ENCODE measurements at places on chromosomes 6 and 20. TPM values are rescaled to one million over a fixed set of nuclear protein-coding genes. Genes with fewer than 3 reads are reported as not detected.

Gene SYCP2L
- 0.37 TPM for total RNA-seq

Gene TAF4
- 3.7 TPM for total RNA-seq

DNA sequence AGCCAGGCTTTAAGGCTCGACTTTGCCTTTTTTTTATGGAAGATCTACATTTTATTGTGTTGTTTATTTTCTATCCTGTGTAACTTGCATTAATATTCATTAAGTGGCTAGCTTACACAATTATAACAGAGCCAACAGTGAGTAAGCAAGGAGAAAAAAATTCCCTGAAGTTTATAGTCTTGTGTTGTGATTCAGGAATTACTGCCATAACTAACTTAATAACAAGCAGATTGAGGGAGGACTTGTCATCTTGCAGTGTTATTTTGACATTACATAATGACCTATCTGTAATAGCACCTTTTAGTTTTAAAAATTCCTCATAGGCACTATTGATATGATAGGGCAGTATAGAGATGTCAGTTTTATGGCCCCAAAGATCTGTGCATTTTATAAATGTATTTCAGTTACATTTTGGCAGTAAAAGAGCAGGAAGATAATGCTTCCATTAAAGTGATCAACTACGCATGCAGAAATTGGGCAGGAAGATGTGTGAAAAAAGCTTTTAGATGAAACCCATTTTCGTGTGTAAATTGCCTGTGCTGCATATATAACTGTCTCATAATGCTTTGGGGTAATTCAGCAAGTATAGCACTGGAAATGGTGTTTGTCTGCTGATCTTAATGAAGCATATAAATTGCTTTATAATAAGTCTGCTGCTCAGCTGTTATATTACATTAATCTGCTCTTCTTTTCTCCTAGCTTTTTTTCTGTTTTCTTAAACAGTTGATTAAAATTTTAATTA lies 123.0 kb downstream of the SMAP1 start:
- no peak for DNase-seq

- DNase-seq: no peak
These were observed 116.2 kb downstream of the GMDS start for GRCh38 chr6:2129182-2129621.

DNA sequence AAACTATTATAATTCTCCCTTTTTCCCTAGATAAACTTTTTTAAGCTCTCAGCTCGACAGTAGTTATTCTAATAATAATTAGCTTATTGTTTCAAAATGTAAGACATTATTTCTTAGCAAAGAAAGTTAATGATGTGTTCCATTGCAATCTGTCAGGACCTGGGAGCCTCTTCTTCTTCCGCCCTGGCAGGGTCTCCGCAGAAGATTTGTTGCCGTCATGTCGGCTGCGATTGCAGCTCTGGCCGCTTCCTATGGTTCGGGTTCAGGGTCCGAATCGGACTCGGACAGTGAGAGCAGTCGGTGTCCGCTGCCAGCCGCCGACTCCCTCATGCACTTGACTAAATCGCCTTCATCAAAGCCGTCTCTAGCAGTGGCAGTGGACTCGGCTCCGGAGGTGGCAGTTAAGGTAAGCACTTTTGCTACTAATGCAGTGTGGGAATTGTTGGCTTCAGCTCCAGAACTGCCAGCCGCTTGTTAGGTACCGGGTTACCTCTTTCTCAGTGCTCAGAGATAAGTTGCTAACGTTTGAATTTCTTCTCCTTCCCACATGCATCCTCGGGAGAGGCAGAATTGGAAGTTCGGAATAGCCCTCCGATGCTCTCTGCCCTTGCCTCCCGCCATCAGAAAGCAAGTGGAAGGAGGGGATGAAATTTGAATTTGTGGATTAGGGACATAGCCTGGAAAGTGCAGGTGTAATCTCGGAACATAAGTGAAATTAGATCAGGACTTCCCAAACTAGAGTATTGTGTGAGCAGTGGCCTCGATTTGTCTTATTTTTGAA lies at the start of gene CDC40:
Gene CDC40, plus strand, starts transcription at position 200 of the 781 bp plus-strand sequence. Its CDS starts 18 bp downstream, at position 218.
- no peak for DNase-seq

DNA sequence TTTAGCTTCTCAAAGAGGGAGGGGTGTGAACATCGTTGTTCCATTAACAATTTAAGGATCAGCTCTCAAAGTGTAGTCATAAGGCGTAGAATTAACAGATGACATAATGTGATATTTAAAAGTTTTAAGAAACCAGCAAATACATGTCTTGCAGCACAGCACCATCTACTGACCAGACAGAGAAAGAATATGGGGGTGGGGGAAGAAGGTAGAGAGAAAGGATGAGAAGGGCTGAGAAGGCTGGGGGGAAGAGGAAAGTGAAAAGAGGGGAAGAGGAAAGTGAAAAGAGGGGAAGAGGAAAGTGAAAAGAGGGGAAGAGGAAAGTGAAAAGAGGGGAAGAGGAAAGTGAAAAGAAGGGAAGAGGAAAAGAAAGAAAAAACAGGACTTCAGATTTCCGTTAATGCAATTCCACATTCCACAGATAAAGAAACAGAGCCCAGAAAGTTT lies 80.9 kb downstream of the HAO1 start:
- peak; percentile 68 for DNase-seq

- no peak for DNase-seq
These were observed 478.2 kb downstream of the CD83 start for GRCh38 chr6:14595751-14596150.

- DNase-seq: peak; percentile 96
These were observed 115.7 kb downstream of the OGFRL1 start for GRCh38 chr6:71404145-71404966.

GRCh38 chr6:69631552-69632346 lies 165.1 kb downstream of the LMBRD1 start:
- DNase-seq: no peak

- no peak for DNase-seq
These were observed 84.6 kb upstream of the SGK1 start for GRCh38 chr6:134402372-134402984.
